ENCODE measurements at places on chromosomes 1 and 21.

DNA sequence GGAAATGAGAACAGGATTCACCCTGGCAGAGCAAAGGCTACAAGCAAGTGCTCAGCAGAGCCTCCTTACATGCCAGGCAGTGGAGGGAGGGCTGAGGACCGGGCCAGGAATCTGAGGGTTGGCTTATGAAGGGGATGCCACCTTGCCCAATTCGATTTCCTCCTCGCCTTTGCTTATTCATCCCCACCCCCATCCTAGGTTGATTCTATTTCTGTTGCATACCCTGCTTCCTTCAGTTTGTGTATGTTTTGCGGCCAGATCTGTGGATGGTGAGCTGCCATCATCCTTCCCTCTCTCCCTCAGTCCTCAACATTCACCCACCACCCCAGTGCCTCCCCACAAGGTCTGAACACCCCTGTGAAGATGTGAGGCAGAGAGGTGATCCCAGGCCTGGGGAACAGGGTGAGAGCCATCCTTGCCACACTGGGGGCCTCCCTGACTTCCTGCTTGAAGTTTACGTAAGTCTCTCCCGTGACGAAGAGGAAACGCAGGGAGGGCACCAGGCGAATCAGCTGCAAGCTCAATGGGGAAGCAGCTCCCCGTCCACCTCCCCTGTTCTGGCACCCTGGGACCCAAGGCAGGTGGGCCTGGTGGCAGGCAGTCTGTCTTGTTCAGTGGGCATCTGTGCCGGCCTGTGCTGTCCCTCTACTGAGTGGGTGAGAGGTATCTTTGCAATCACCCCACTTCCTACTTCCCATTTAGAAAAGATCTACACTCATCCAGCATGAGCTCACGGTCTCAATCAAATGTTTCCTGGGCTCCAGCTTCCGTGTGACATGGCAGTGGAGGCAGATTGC is 50.6 kb upstream of the CNTN2 start:
- no peak for DNase-seq

DNA sequence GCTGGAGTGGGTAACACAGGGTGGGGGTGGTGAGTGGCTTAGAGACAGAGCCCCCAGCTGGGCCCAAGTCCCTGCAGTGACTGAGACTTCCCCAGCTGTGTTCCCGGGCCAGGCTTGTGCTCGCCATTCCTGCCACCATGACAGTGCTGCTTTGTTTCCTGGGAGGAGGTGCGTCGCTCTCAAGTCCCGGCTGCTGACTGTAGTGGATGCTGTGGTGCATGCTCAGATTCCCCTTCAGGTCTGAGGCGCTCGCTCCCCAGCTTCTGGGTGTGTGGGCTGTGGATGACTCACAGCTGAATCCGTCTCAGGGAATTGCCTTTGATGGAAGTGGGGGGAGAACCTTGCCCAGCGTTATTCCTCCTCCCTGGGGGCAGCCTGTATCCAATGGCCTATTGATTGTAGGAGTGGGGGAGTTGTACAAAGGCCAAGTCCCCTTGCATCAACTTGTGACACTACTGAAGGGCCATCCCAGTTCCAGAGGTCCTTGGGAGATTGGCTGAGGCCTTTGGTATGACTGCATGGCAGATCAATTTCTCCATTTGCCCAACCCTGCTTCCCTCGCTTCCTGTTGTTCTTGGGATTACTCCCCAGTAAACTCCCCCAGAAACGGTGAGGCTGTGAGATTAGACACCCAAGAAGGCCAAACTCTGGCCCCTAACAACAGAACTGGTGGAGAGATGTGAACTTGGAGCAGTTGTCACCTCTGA is 17.8 kb upstream of the POU3F1 start:
- DNase-seq = no peak

DNA sequence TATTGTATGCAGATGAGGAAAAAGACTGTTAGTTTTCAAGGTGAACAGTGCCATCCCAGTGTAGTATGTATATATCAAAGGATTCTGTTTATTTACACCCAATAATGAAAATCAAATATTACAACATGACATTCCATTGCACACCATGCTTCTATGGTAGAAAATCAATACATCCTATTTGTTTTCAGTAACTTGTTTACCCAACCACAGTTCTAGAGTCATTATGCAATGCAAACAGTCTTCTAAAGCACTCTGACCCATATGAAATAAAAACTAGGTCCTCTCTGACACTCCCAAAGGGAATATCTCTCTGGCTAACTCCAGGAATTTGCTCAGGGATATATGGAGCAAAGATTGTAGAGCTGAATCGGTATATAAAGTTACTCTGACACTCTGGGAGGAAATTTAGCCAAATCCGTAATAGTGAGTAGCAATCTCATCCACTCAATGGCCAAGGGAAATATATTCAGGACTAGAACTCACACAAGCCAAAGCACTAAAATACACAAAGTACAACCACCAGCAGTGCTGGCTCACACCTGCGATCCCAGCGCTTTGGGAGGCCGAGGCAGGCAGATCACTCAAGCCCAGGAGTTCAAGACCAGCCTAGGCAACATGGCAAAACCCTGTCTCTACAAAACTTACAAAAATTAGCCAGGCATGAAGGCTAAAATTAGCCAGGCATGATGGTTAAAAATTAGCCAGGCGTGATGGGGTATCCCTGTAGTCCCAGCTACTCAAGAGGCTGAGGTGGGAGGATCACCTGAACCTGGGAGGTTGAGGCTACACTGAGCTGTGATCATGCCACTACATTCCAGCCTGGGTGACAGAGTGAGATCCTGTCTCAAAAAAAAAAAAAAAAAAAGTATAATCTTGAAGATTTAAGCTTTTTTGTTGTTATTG is 75.2 kb downstream of the RERE start:
- no peak for DNase-seq

GRCh38 chr1:56196839-56197238 is 382.5 kb downstream of the PLPP3 start:
- DNase-seq = no peak

GRCh38 chr1:15155888-15156741 is 2.6 kb downstream of the TMEM51 start:
- no peak for DNase-seq

GRCh38 chr1:54857141-54857540 is 29.9 kb downstream of the DHCR24 start:
- DNase-seq = no peak

GRCh38 chr1:211210965-211211364 is 48.2 kb upstream of the RCOR3 start:
- DNase-seq = no peak

GRCh38 chr1:225943582-225943981 is 2.6 kb upstream of the LEFTY2 start:
- DNase-seq = no peak

DNA sequence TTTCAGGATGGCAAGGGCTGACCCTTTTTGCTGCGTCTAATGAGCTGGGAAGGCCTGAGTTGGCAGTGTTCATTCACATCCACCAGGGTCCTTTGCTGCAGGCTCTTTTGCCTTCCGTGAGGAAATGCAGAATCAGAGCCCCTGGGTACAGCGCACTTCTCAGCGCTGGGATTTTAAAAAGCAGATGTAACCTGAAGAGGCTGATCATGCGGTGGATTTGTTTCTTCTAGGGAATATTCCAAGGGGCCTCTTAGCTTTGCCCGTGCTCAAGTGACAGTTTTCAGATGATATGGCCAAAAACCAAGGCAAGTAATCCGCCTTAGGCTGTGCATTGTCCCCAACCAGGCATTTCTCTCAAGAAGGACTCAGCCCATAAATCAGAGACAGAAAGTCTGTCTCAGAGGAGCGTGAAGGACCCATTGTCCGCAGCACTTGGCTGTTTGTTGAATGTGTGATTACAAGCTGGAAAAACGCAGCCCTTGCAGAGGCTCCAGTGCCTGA is 237.6 kb downstream of the PTPRC start:
- DNase-seq = no peak

DNA sequence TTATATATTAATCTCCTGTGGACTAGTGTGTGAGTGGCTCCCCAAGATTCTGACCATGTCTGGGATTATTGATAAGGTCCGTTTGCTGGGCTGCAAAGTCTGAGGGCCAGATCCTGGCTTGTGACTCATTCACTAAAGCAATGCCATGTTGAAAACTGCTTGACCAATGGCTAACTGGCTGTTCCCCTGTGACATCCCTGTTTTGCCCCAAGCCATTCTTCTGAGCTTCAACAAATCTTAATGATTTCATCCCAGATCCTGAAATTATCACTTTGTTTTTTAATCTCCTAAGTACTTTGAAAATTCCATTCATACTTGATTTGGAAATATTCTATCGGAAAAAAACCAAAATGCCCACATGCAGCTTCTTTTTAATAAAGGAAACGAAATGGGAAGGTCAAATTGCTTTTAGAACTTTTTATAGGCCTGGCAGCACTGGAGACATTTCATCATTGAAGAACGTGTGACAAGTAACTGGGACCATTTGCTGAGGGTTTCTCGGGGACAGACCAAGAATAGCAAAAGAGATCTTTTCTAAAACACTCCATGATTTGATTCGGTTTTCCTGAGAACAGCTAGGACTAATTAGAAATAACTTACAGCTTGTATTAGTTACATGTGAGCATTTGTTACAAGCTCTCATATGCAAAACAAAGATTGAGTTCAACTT is 121.3 kb downstream of the TGFB2 start:
- DNase-seq = no peak

- no peak for DNase-seq
Measured at GRCh38 chr1:8077602-8078001, 51.5 kb upstream of the ERRFI1 start.

GRCh38 chr1:116915086-116915661 is 5.5 kb downstream of the PTGFRN start:
- DNase-seq = no peak

DNA sequence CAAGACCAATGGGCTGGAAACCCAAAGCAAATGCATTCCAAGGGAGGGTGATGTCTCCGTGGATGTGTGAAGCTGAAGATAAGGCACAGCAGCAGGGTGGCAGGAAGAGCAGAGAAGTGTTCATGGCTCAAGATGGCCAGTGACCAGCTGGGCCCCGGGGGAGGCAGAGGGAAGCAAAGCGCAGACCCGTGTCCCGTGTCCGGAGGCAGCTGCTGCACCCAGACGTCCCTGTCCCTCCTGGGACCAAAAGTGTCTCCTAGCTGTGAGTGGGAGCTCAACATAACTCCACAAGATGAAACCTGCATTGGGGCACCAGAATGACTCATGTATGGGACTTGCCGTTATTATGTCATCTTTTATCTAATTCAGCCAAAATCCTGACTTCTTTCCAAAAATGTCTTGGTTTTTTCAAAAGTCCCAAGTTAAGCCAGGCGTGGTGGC is 118.2 kb downstream of the RIPK4 start:
- DNase-seq = no peak

- no peak for DNase-seq
Measured at GRCh38 chr1:234782105-234782751, 172.2 kb upstream of the IRF2BP2 start.

GRCh38 chr1:32241001-32241763 is 5.8 kb upstream of the FAM167B start:
- no peak for DNase-seq

- DNase-seq = no peak
Measured at GRCh38 chr21:36005018-36005417, 55.3 kb downstream of the SETD4 start.

- no peak for DNase-seq
Measured at GRCh38 chr1:47986761-47987200, 10.4 kb downstream of the TRABD2B start.

DNA sequence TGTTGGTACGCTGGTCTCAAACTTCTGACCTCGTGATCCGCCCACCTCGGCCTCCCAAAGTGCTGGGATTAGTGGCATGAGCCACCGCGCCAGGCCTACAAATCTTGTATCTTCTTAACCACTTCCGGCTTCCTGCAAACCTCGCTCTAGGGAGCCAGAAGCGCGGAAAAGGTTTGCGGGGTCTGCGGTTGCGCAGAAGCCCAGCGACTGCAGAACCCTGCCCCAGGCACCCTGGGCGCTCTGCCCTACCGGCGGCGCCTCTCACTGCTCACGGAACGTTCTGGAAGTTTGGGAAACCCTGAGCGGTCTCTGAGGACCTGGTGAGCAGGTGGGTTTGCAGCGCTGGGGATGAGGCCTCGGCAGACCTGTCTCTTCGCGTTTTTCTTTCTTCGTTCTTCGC is at the start of gene C1orf146:
Gene C1orf146 (plus strand): TSS at position 195 of the 400 bp plus-strand sequence. CDS start 13,506 bp downstream, outside the sequence.
- DNase-seq = no peak
